ENCODE measurements at places on chromosomes 1 and 21.
A peak's percentile ranks its signal among the peaks of the same experiment; 100 is the strongest.

DNA sequence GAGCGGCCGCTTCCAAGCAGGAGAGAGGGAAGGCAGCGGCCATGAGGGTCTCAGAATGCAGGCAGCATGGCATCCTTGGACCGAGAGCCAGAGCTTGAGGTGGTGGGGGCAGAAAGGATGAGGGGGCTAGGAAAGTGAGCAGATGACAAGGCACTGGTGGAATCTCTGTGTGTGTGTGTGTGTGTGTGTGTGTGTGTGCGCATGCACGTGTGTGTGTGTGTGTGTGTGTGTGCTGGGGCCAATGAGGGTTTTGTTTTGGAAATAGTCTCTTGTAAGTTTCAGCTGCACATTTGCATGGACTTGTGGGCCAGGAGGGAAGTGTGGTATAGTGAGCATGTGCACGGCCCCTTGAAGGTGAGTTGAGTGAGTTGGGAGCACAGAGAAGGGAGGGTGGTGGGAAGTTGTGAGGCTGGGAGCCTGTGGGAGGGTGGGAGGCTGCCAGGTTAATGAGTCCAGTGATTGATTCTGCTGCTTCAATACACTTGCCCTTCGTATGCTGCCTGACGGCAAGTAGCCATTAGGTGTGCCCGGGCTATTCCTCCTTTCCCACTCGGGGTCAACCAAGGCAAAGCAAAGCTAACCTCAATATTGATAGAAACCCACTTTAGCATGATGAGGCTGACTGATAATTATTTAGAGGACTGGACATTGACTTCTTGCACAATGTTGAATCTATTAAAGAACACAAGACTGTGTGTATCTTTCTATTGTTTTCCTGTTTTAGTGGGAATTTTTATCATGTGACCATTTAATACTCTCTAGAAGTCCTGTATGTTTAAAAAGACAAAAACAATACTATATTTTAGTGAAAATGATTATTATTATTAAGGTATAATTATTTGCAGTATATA lies 80.3 kb downstream of the PROX1 start:
- DNase-seq = no peak

GRCh38 chr1:116465477-116465844 lies 92.4 kb downstream of the ATP1A1 start:
- DNase-seq = no peak

- DNase-seq = no peak
Observed at GRCh38 chr1:85555420-85555819, 25.1 kb upstream of the CCN1 start.

DNA sequence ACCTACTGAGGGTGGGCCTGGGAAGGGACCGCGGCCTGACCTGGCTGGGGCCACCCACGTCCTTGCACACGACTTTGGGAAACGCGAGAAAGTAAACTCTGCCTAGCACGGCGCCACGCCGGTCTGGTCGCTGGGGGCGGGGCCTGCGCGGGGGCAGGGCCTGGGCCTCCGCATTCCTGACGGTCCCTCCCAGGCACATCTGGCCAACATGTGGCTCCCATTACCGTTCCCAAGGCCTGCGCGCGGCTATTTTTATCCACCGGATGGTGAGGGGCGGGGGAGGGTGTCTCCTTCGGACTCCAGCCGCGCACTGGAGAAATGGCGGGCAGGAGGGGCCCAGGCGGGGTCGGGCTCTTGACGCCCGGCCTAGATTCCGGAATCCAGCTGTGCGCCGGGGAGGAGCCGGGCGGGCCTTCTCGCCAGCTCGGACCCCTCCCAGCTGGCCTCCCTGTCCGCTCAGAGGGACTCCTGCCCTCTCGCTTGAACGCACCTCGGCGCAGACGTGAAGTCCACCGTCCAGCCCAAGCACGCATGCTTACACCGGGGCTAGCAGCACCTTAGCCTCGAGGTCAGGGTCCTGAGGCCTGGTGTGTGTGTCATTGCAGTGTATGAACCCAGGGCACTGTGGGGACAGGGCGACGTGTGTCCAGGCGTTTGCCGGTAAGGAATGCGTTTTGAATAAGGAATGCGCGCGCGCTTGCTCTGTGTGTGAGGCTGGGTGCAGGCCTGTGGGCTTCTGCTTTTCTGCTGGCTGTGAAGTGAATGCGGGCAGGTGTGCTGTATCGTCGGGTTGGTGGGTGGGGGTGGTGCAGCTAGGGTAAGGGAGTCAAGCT lies 2.1 kb downstream of the EVA1B start:
- no peak for DNase-seq

DNA sequence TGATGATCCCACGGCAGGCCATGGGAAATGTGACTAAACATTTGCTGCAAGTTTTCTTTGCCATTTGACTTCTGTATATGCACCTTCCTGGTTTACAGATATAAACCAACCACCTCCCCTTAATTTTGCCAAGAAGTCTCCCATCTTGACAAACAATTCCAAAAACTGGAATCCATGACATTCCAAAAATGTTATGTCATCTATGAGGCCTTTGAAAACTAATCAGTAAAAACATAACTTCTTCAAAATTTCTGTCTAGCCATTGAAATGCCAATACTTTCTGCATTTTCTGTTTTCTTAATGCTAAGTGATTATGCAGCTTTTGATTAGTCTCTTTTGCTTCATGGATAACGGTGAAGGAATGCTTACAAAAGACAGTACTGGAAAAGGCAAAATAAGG lies 84.1 kb downstream of the LYST start:
- no peak for DNase-seq

DNA sequence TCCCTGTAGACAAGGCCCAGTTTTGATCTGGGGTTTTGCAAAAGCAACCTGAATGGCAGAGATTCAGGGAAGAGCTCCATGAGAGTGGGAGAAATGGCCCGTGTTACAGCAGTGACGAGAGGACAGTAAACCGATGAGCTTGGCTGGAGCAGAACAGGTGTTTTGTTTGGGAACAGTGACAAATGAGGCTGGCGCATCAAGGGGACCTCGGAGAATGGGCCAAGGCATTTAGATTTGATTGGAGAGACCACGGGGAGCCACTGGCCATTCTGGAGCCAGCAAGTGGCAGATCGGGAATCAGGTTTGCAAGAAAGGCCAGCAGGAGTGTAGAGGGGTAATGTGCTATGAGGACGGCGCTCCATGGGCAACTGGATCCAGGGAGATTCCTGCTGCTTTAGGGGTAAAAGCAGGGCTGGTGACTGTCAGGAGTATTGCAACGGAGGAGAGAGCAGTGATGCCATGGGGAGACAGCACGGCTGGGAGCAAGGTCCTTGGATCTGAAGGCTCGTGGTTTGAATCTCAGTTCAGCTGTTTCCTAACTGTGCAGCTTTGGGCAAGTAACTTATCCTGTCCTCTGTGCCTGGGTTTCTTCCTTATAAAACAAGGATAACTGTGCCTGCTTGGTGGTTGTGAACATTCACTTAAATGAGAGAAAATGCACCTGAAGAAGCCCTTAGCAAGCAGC lies 9.9 kb upstream of the KLHDC7A start:
- no peak for DNase-seq

GRCh38 chr1:225603538-225604354 lies 49.2 kb downstream of the ENAH start:
- no peak for DNase-seq

DNA sequence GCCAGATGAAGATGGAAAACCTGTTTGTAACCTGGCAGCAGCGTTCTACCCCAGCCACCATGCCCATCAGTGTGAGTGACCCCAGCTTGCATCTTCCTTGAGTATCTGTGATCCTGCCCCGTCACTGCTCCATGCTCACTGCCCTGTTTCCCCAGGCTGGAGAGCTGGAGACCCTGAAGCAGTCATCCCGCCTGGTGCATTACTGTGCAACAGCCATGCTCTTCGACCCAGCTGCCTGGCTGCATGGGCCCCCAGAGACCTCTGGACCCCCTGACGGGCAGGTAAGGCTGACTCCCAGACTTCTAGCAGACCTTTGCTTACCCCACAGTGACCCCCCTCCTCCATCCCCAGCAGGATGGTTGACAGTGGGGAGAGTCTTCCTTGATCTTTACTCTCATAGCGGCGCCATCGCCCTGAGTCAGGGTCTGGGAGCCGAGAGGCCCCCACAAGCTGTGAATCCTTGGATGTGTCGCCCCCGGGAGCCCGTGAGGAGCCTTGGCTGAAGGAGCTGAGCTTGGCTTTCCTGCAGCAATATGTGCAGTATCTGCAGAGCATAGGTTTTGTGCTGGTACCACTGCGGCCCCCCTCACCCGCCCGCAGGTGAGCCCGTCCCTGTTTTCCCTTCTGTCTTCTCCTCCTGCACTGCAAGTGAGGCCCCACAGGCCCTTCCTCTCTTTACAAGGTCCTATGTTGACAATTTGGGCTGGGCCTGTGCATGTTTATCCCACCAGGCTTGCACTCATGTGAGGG lies 10.4 kb downstream of the HYI start:
- no peak for DNase-seq

DNA sequence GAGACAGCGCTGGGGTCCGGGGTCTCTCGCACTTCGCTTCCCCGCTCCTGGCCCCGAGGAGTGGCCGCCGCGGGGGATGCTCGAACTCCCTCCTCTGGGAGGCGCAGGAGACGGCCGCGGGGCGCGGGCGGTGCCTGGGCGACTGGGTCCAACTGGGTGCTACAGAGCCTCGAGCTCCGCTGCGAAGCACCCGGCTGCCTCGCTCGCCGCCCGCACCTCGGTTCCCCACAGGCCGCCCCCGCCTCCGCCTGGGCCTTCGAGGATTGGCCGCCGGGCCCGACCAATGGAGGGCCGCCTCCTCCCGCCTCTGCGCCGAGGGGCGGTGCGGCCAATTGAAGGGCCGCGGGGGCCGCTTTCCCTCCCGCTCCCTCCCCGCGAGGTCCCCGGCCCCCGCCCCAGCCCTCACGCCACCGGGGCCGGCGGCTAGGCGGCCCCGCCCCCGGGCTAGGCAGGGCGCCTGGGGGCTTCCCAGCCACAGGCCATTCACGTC lies at the start of gene CNN3:
TSS of gene CNN3 (minus strand) at position 196 of the 490 bp plus-strand sequence. CDS start 216 bp downstream, outside the sequence.
- DNase-seq = peak; percentile 95

DNA sequence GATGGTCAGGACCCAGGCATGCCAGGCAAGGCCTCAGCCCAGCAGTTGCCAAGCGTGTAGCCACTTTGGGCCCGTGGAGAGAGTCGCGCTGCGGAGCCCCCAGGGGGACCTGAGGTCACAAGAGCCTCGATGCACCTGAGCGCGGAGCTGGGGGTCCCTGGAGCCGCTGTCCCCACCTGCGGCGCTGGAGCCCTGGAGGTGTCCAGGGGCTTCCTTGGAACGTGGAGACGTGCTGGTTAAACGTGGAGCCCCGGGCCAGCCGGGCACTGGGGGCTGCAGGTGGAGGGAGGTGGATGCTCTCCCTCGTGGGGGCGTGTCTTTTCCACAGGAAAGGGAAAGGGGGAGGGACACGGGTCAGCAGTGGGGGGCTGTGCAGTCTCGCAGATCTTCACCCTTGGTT lies 3.1 kb downstream of the PLCH2 start:
- no peak for DNase-seq

DNA sequence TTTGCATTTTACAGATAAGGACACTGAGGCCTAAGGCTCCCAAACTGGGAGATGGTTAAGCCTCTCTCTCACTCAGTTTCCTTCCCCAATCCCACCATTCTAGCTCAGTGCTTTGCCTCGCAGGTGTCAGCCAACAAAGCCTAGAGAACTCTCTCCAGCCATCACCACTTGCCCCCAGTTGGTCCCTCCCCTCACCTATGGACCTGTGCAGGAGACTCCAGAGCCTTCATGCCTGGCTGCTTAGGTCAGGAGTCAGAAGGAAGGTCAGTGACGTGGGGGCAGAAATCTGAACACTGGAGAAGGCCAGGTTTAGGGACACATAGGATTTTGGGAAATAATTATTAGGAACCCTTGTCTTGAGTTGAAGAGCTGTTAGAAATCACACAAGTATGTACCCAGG lies 295.3 kb downstream of the PTPRU start:
- no peak for DNase-seq

DNA sequence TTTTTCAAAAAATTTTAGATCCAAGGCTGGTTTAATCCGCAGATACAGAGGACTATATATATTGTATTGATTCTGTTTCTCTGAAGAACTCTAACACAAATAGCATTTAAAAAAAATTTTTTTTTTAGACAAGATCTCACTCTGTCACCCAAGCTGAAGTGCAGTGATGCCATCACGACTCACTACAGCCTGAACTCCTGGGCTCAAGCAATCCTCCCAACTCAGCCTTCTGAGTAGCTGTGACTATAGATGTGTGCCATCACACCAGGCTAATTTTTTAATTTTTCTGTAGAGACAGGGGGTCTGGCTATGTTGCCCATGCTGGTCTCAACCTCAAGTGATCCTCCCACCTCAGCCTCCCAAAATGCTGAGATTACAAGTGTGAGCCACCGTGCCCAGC lies 3.0 kb downstream of the ANKRD45 start:
- no peak for DNase-seq

DNA sequence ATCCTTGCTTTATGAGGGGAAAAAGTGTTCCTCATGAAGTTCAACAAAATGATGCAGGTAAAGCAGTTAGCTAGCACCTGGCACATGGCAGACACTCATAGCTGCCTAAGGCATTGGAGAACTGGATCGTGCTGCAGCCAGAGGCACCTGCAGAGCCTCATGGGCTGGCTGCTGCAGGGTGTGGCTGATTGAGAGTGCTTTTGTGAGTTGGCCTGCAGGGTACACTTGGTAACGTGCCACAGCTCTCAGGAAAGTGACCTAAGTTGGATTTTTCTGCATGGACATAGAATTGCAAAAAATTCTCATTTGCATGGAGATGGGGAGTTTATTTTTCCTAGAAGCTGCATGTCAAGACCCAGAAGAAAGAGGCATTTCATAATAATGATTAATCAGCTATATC lies 31.6 kb upstream of the IL20 start:
- DNase-seq = no peak

- no peak for DNase-seq
Observed at GRCh38 chr1:80961464-80962190, 839.1 kb upstream of the ADGRL2 start.

DNA sequence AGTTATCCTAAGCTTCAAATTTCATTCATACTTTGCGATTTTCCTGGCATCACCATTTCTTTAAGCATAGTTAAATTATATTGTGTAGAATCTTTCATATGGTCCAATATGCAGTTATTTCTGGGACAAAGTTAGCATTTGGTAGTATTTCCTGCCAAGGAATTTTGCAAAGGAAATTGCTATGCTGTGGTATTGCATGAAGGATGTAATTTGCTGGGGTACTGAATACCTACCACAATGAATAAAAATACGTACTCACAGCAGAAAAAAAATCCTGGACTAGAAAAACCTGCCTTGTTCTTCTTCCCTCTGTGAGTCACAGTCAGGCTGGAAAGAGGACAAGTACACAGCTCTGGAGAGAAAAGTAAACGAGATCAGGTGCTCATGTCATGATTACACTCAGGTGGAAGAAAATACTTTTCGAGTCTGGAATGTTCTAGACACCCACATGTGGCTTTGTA lies 241.2 kb downstream of the PTBP2 start:
- no peak for DNase-seq

GRCh38 chr1:12422488-12422887 lies 192.7 kb downstream of the VPS13D start:
- no peak for DNase-seq
